Kidney epithelial cell (primary cell): ENCODE measurements at places on chromosomes 2 and 18.

DNA sequence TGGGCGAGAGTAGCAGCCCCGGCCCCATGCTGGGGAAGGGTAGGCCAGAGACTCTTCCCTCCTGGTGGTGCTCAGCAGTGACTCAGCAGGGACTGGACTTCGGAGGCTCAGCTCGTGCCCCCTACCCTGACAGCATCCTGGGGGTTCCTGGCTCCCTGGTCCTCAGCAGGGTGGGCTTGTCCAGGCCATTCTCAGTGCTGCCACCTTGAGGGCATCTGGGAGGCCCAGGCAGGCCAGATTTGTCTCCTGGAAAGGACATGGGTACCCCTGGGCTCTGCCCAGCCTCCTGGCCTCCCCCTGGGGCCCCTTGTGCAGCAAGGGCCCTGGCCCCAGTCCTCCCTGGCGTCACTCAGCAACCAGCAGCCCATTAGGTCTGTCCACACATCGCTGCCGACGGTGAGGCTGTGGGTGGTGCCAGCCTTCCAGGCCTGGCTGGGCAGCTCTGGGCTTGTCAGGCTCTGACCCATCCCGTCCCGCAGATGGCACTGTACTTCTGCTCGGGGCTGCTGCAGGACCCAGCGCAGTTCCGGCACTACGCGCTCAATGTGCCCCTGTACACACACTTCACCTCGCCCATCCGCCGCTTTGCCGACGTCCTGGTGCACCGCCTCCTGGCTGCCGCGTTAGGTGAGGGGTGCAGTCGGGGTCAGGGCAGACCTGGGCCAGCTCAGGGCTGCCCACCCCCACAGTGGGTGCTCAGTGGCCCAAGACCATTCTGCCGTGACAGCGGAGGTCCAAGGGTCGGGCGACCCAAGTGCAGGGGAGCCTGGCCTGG is 45.0 kb upstream of the ALPP start:
- no peak for DNase-seq

GRCh38 chr2:2180446-2180845 is 150.6 kb downstream of the MYT1L start:
- no peak for DNase-seq

DNA sequence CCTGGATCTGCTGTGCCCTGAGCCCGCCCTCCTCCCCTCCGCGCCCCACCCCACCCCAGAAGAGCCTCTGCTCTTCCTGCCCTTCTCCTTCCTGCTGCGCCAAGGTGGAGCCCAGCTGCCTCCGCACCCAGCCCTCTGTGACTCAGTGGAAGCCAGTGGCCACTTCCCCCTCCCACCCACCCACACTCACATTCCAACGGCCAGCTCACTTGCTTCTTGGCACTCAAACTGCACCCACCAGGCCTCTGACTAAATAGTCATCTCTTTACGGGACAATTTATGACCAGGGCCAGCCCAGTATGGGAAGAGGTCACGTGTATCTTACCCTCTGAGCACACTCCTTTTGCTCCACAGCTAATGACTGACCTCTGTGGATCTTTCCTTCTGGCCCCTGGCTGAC is 150.4 kb upstream of the SLC1A4 start:
- DNase-seq: peak; percentile 90

DNA sequence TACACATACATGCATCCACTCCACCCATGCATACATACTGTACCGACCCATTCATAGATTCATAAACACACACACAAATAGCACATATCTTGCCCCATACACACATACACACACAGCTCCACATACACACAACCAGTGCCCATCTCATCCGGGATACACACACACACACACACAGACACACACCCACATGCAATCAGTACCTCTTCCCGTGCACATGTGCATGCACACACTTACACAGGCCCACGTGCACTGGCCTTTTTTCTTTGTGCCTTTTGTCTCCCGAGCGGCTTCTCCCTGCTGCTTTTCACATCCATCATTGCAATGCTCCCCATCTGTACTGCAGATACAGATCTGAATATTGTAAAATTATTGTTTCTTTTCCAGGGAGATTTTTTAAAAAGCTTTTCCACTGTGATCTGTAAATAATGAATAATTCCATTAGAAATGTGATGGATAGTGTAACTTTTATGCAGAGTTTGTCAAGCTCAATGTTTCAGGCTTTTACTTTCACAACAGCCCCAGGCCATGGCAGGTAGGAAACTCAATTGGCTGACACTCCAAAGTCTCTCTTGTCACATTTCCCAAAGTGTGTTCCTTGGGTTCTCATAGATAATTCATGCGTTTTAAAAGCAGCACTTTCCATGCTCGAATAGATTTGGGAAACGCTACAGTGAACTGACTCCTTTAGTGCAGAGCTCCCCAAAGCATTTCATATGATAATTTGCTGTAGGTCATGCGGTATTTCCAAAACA is 393.5 kb downstream of the CTNNA2 start:
- no peak for DNase-seq

- peak; percentile 5 for DNase-seq
Measured at GRCh38 chr2:166539340-166540162, 45.5 kb upstream of the SCN7A start.

DNA sequence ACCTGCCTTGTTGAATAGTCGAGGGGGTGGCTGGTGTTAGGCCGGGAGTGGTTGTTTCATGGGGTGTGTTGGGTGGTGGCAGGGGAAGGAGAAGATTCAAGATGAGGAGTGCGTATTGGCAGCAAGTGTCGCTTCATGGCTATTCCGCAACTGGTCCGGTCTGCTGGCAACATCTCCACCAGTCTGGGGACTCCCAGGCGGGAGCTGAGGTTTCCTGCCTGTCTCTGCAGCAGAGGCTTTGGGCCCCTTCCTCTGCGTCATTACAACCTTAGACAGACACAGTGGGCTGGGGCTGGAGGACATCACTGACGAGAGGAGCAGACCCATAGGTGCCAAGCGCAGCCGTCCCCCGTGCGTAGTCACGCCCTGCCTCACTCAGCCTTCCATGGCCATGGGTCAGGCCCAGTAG is 64.0 kb upstream of the MCFD2 start:
- DNase-seq: no peak

- no peak for DNase-seq
Measured at GRCh38 chr2:13110825-13111224, 394.1 kb downstream of the TRIB2 start.

- no peak for DNase-seq
Measured at GRCh38 chr2:231717281-231718171, 9.2 kb downstream of the PTMA start.

DNA sequence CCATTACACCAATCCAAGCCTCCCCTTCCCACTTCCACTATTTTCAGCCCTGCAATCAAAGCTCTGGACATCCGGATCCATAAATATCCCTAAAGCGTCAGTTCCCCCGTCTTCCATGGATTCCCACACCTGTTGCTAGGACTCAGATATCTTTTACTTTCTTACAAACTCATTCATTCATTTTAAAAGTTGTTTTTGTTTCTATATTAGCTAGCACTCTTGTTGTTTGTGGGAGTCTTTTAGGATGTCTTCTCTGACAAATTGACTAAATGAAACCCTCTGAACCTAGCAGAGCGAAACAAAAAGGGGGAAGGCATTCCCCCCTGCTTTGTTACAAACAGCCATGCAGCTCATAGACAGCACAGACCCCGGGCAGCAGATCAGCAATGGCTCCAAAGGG is 9.0 kb upstream of the NBAS start:
- no peak for DNase-seq

DNA sequence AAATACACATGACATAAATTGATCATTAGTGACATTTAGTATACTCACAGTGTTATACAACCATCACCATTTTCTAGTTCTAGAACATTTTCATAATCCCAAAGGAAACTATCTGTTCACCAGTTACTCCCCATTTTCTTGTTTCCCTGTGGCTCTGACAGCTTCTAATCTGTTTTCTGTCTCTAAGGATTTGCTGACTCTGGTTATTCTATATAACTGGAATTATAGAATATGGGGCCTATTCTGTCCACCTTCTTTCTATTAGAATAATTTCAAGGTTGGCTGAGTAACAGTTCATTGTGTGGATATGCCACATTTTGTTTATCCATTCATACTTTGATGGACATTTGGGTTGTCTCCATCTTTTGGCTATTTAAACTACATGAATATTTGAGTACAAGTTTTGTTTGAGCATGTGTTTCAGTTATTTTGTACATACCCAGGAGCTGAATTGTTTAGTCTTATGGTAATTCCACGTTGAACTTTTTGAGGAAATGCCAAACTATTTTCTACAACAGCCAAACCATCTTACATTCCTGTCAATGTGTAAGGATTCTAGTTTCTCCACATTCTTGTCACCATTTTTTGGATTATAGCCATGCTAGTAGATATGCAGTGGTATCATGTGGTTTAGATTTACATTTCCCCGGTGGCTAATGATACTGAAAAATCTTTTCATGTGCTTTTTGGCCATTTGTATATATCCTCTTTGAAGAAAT is 20.5 kb downstream of the KIAA1328 start:
- no peak for DNase-seq

GRCh38 chr2:128277961-128278681 is 40.5 kb downstream of the HS6ST1 start:
- no peak for DNase-seq

- DNase-seq: no peak
Measured at GRCh38 chr18:62759704-62760402, 44.5 kb downstream of the PHLPP1 start.

DNA sequence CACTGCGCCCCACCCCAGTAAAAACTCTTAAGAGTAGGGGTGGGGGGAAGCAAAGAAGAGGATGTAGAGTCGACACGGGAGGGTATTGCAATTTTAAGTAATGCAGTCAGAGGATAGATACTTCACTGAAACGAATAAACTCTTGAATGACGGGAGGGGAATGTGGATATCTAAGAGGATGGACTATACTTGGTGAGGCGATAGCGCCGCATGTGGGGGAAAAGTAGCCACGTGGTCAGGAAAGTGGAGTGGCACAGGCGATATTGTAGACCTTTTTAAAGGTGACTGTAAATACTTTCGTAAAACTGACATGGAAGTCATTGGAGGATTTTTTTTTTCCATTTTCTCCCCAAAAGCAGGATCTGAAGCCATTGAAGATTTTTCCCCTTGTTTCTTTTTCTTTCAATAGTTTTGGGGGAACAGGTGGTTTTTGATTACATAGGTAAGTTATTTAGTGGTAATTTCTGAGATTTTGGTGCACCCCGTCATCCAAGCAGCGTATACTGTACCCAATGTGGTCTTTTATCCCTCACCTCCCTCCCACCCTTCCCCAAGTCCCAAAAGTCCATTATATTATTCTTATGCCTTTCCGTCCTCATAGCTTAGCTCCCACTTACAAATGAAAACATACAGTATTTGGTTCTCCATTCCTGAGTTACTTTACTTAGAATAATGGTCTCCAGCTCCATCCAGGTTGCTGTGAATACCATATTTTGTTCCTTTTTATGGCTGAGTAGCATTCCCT is 13.8 kb downstream of the CLK1 start:
- DNase-seq: no peak

DNA sequence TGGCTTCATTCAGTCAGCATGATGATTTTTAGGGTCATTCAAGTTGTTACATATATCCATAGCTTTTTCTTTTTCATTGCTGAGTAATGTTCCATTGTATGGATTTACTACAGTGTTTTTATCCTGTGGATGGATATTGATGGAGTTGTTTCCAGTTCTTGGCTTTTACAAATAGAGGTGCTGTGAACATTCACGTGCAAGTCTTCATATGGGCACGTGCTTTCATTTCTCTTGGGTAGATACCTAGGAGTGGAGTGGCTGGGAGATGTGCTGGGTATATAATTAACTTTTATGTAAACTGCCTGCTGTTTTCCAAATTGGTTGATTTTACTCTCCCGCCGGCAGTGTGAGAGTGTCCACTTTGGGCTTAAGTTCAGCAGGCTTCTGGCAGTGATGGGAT is 16.5 kb downstream of the AGAP1 start:
- no peak for DNase-seq

- DNase-seq: no peak
Measured at GRCh38 chr2:126952216-126952615, 53.5 kb downstream of the TEX51 start.

GRCh38 chr2:66714610-66715009 is 279.7 kb downstream of the MEIS1 start:
- DNase-seq: no peak

DNA sequence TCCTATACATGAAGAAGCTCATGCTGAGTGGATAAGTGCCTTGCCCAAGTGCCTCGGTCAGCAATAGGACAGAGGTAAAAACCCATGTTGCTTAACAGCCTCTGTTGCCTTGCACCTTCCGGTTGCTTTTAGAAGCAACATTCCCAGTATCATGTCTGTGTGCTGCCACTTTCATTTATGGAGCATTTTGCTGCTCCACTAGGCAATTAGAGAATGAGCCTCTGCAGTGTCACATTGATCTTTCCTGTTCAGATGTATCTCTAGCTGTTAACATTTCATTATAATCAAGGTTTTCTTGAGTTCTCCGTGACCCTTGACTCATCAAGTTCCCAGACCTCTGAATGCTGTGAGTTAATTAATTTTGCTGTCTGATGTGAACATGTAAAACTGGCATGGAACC is 134.5 kb upstream of the EPB41L3 start:
- DNase-seq: no peak

- DNase-seq: no peak
Measured at GRCh38 chr2:45578056-45578843, 32.8 kb downstream of the SRBD1 start.

GRCh38 chr2:32061973-32062861 is 1.1 kb upstream of the SPAST start:
- DNase-seq: no peak

DNA sequence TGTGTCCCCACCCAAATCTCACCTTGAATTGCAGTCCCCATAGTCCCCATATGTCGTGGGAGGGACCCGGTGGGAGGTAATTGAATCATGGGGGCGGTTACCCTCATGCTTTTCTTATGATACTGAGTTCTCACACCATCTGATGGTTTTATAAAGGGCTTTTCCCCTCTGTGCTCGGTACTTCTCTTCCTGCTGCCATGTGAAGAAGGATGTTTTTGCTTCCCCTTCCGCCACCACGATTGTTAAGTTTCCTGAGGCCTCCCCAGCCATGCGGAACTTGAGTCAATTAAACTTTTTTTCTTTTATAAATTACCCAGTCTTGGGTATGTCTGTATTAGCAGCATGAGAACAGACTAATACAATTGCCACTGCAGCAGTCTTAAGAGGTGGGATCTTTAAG is 134.9 kb downstream of the LTBP1 start:
- no peak for DNase-seq

DNA sequence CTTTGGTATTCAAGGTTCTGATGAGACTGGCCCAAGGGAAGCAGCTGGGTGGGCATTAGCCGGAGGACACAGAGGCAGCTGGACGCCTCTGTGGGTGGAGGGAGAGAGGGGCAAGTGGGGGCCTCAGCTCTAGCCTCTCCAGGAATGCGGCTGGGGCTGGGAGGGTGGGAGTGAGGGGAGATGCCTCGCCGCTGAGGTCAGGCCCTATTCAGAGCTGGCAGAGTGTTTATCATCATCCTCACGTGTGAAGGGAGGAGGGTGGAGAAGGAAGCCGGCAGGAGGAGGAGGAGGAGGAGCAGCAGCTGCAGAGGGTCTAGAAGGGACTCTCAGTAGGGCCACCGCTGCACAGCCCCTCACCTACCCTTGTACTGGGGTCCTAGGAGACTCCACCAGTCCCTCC is 43.1 kb downstream of the TNS1 start:
- DNase-seq: no peak

- DNase-seq: no peak
Measured at GRCh38 chr2:233489666-233490065, 76.9 kb downstream of the USP40 start.

- DNase-seq: no peak
Measured at GRCh38 chr18:44245019-44245418, 435.7 kb upstream of the SETBP1 start.

GRCh38 chr2:226743915-226744314 is 55.7 kb downstream of the IRS1 start:
- DNase-seq: no peak
